ENCODE measurements at places on chromosomes 2 and 18.

GRCh38 chr2:138058427-138058826 is 94.2 kb downstream of the HNMT start:
- no peak for DNase-seq
- no peaks in the 10 kb centered on the region for H3K27me3 ChIP-seq
- H3K36me3 ChIP-seq: no peaks in the 10 kb centered on the region
- H3K4me1 ChIP-seq: peaks cover 13% of the 10 kb centered on the region
- H3K27ac ChIP-seq: no peak overlapping the region

DNA sequence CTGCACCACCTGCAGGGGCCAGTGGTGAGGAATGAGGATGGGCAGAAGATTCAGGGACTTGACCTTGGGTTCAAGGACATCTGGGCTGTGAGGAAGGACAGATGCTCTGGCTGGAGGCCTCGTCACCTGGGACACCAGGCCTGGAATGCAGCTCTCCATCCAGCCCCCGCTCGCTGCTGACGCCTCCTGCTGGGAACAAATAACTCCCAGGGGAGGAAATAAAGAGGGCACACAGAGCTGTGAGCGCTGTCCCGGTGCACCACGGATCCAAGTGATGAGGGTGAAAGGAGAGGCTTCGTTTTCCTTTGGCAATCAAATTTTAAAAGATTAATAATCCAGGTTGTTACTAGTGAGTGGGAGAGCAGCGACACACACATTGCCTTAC is 368.0 kb upstream of the MYT1L start:
- H3K4me1 ChIP-seq: no peaks in the 10 kb centered on the region
- peaks cover 12% of the 10 kb centered on the region for H3K27me3 ChIP-seq
- H3K27ac ChIP-seq: no peak overlapping the region
- DNase-seq: no peak

DNA sequence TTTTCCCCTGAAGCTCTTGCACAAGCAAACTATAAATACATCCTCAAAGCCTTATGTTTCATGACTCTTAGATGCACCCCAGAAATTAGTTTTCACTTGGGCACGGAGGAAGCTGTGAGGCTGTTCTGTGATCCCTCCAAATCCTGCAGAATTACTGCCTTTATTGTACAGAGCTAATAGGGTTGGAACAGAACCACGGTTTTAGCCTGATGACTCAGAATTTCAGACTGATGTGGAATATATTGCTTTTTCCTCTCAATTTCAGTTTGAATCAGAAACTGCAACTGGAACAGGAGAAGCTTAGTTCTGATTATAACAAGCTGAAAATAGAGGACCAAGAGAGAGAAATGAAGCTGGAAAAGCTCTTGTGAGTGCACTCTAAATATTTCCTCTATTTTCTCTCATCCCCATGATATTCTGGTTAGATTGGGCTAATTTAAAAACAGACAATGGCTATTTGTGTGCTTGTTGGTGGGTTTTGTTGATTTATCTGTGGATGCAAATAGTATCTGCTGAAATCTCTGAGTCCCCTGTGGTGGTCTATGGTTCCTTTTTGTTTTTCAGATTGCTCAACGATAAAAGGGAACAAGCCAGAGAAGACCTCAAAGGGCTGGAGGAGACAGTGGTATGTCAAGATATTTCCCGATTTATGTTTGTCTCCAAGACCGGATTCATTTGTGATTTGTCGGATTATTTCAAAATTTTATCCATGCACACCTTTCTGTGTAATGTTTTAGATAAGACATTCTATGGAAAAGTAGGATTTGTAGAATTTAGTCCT is 38.2 kb upstream of the LYPD6B start:
- H3K27ac ChIP-seq: no peak overlapping the region
- H3K27me3 ChIP-seq: no peaks in the 10 kb centered on the region
- H3K36me3 ChIP-seq: no peaks in the 10 kb centered on the region
- no peak for DNase-seq
- no peak overlapping the region for H3K4me3 ChIP-seq
- H3K4me1 ChIP-seq: peaks cover 8% of the 10 kb centered on the region

- no peak for DNase-seq
- H3K27me3 ChIP-seq: no peaks in the 10 kb centered on the region
- H3K4me3 ChIP-seq: no peak overlapping the region
- no peak overlapping the region for H3K27ac ChIP-seq
- no peaks in the 10 kb centered on the region for H3K36me3 ChIP-seq
- peaks cover 3% of the 10 kb centered on the region for H3K4me1 ChIP-seq
Measured at GRCh38 chr2:166803373-166804000, 84.8 kb upstream of the XIRP2 start.

DNA sequence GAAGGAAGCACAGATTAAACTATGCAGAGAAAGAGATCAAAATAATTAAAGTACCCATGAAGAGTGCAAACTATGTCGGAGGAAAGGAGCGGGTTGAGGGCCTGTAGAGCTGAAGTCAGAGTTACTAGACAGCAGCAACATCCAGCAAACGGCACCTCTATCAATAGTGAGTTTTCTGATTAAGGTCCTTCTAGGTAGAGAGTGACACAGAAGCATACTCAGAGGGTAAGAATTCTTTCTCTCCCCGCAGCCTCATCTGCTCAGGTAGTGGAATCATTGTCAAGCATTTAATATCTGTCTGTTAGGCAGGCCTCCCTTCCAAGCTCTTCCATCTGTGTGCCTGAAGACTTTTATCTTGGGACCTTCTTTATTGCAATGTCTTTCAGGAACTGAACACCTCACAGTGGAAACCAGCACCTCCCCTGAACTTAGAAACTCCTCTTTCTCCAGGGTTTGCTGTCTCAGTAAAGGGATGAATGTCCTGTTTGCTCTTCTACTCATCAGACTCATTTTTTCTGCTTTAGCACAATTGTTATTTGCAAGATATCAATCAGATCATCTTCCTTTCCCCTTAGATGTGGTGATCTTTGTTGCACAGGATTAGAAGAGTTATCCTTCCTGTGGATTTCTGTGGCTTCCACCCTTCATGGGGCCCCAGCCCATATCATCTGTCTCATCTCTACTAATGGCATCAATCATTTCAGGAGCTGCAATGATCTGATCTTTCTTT is 28.8 kb downstream of the SP140 start:
- H3K27ac ChIP-seq: no peak overlapping the region
- H3K4me3 ChIP-seq: no peak overlapping the region
- H3K27me3 ChIP-seq: no peaks in the 10 kb centered on the region
- no peaks in the 10 kb centered on the region for H3K36me3 ChIP-seq

DNA sequence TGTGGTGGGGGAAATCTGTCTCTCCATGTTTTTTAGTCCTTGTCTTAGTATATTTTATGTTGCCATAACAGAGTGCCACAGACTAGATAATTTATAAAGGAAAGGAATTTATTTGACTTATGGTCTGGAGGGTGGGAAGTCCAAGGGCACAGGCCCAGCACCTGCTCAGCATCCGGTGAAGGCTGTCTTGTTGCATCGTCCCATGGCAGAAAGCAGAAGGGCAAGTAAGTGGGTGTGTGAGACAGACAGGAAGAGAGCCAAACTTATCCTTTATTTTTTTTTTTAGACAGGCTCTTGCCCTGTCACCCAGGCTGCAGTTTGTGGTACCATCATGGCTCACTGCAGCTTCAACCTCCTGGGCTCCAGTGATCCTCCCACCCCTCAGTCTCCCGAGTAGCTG is 98.1 kb downstream of the HS1BP3 start:
- no peak overlapping the region for H3K27ac ChIP-seq
- H3K4me1 ChIP-seq: peaks cover 7% of the 10 kb centered on the region
- H3K27me3 ChIP-seq: no peaks in the 10 kb centered on the region
- no peak overlapping the region for H3K4me3 ChIP-seq
- DNase-seq: no peak
- H3K36me3 ChIP-seq: no peaks in the 10 kb centered on the region

DNA sequence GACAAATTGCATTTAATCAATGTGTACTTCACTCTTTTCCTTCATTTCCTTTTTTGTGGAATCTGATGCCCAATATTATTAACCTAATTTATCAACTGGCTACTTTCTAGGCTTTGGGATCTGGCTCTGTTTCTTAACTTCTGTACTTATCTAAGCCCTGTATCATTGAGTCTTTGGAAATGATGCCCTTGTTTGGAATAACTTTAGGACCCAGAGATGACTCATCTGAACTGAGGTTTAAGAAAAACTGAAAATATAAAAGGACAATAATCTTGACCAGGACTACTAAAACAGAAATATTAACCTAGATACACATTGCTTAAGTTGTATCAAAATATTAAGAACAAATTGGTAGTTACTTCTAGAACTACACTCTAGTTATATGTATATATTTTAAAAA is 600.8 kb downstream of the CPS1 start:
- no peaks in the 10 kb centered on the region for H3K4me1 ChIP-seq
- no peak overlapping the region for H3K4me3 ChIP-seq
- no peaks in the 10 kb centered on the region for H3K27me3 ChIP-seq
- H3K27ac ChIP-seq: no peak overlapping the region
- DNase-seq: no peak

- no peak overlapping the region for H3K4me3 ChIP-seq
- H3K4me1 ChIP-seq: no peaks in the 10 kb centered on the region
- H3K36me3 ChIP-seq: no peaks in the 10 kb centered on the region
- DNase-seq: no peak
Measured at GRCh38 chr18:24876266-24876665, 415.8 kb downstream of the HRH4 start.

- DNase-seq: no peak
- no peak overlapping the region for H3K4me3 ChIP-seq
- H3K36me3 ChIP-seq: no peaks in the 10 kb centered on the region
- H3K27me3 ChIP-seq: no peaks in the 10 kb centered on the region
- H3K4me1 ChIP-seq: no peaks in the 10 kb centered on the region
Measured at GRCh38 chr2:48838029-48838428, 82.5 kb upstream of the LHCGR start.

DNA sequence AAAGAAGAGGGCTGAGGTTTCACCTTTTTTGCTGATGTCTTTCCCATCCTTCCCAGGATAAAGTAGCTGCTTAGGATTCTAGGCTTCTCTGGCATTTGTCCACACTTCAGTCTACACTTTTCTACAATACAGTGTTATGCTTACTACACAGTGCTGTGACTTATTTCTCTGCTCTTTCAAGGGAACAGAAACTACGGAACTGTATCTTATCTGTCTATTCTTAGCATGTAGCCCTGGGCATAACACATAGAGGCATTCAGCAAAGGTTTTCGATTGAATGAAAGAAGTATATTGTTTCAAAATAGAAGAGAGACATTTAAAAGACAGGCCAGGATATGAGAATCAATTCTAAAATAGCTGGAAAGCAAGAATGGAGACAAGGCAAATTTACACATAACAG is 110.9 kb downstream of the ARHGEF33 start:
- DNase-seq: no peak
- H3K27ac ChIP-seq: no peak overlapping the region
- H3K4me3 ChIP-seq: no peak overlapping the region
- H3K36me3 ChIP-seq: peaks cover 77% of the 10 kb centered on the region
- H3K27me3 ChIP-seq: no peaks in the 10 kb centered on the region

DNA sequence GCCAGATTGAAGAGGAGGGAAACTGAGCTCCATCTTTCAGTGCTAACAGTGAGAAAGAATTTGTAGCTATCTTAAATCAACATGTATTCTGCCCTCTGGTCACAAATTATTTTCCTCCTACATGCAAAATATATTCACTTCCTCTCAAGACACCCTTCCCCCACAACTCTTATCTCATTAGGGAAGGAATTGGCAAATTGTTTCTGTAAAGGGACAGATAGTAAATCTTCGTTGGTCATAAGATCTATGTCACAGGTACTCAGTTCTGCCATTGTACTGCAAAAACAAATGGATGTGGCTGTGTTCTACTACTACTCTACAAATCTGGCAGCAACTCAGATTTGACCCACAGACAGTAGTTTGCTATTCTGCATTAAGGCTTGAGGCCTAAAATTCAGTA is 53.0 kb upstream of the CYP20A1 start:
- no peaks in the 10 kb centered on the region for H3K27me3 ChIP-seq
- H3K4me1 ChIP-seq: no peaks in the 10 kb centered on the region
- H3K4me3 ChIP-seq: no peak overlapping the region

DNA sequence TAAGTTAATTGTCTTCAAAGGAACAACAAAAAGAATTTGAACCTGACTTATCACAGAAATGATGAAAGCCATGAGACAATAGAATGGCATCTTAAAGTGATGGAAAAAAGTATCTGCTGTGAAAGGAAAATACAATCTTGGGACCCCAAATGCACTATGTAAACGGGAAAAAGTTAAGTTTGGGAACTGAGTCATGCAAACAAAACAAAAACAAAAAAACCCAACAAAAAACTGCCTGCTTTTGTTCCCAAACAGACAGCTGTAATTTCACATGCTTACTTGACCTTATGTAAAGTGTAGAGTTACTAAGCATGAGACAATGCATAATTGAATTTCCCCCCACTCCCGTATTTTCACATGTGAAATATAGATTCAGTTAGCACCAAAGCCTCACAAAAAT is 122.1 kb upstream of the RBMS1 start:
- H3K27ac ChIP-seq: no peak overlapping the region
- H3K4me1 ChIP-seq: no peaks in the 10 kb centered on the region
- H3K36me3 ChIP-seq: no peaks in the 10 kb centered on the region
- no peaks in the 10 kb centered on the region for H3K27me3 ChIP-seq
- DNase-seq: no peak

GRCh38 chr2:2639251-2640139 is 308.4 kb upstream of the MYT1L start:
- no peaks in the 10 kb centered on the region for H3K4me1 ChIP-seq
- no peak for DNase-seq
- peaks cover 20% of the 10 kb centered on the region for H3K27me3 ChIP-seq

- no peaks in the 10 kb centered on the region for H3K36me3 ChIP-seq
- no peak overlapping the region for H3K27ac ChIP-seq
- peaks cover 4% of the 10 kb centered on the region for H3K4me1 ChIP-seq
- no peak for DNase-seq
- peak overlapping the region; percentile 29 for H3K4me3 ChIP-seq
Measured at GRCh38 chr2:108988076-108988795, 784 bp downstream of the EDAR start.

DNA sequence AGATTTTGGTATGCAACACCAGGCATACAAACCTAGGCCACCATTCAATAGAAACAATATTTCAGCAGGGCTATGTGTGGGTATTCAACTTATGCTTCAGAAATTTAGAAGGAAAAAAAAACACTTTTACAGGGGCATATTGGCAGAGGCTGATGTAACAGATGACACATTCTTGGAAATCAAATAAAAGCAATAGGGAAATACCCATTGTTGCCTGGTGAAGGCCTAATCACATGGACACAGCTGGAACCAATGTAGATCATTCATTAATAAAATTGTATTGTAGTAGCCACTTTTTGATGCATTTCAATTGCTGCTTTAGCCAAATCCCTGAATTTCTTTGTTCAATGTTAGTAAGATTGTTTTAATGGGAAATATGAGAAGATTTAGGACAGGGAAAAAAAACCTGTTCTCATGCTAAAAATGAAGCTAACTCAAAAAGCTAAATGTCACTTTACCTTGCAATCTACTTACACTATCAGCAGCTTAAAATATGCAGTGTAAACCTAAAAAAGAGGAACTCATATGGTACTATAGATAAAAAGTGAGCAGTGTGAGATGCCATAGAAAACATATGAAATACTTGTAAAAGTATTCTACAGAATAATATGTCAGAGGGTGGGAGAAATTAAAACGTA is 289.4 kb downstream of the ZEB2 start:
- no peaks in the 10 kb centered on the region for H3K27me3 ChIP-seq
- H3K27ac ChIP-seq: no peak overlapping the region
- no peaks in the 10 kb centered on the region for H3K4me1 ChIP-seq
- DNase-seq: no peak
- H3K36me3 ChIP-seq: no peaks in the 10 kb centered on the region

- no peaks in the 10 kb centered on the region for H3K4me1 ChIP-seq
- no peaks in the 10 kb centered on the region for H3K27me3 ChIP-seq
- DNase-seq: no peak
- no peak overlapping the region for H3K4me3 ChIP-seq
Measured at GRCh38 chr2:106812383-106812782, 73.6 kb downstream of the ST6GAL2 start.
